ENCODE measurements at places on chromosomes 7 and 10.

DNA sequence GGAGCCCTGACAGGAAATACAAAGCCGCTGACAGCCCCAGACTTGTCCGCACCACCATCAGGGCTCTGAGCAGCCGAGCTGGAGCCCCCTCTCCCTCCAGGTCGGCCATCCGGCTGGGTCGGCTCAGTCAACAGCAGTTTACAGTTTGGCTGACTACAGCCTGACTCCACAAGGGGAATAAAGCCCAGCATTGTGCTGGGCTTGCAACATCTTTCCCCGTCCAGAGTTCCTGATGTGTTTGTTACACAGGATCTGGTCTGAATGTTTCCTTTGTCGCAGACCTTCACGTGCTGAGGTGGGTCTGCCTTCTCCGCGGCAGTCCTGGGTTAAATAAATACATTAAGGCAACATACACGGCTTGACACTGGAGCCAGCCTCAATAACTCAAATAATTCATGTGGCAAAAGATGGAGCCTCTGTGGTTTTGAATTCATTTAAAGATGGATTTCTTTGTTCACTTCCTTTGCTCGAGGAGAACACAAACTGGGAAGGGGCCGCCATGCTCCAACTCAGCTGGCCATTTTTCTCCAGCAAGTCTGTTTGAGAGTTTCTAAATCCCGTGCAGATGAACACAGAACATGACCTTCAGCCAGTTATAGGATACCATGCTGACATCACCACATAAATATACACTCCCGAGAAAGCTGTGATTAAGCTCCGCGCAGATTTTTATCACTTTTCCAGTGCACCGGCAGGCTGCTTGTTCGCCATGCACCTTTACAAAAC lies 192.1 kb downstream of the WDR11 start:
- no peak for DNase-seq

GRCh38 chr7:6268023-6268900 lies 4.2 kb downstream of the CYTH3 start:
- DNase-seq: no peak

DNA sequence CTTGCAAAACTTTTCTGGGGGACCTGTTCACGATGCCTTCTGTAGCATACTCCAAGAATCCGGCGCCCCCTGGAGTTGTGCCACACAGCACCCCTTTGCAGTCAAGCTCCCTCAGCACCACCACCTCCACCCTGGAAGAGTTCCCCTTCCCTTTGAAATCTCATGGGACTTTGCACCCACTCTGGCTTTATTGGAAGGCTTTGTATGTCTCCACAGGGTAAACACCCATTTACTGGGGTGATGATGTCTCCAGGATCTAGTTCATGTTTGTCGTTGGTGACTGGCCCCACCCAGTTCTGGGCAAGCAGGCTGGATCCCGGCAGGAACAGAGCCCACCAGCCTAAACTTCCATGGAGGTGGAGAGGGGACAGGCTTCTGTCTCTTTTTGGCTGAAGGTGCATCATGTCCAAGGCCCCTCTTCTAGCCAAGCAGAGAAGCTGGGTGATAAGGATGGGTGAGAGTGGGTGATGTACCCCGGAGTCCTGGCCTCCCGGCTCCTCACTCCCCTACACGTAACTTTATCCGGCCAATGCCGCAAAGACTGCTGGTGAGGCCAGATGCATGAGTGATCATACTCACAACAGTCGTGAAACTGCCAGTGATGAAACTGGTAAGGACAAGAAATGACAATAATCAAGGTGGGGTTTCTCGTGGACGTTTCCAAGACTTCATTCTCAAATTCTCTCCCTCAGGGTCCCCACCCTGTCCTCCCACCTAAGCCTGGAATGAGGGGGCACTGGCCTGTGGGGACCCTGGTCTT lies 695 bp upstream of the CLDN4 start:
- DNase-seq: no peak

DNA sequence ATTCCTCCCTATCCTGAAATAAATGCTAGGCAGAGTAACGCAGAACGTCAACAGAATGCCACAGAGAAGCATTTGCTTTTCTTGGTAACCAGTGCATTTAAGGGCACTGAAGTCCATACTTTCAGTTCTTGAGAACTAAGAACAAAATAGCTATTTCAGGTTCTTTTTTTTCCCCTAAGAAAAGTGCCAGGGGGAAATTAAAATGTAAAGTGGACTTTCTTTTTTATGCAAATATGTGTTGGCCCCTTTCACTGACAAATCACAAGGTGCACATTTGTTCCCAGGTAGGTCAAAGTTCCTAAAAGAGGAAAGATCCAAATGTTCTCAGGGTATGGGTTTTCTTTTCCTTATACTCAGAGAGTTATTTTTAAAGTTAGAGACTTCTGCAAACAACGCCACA lies 151.5 kb downstream of the HPSE2 start:
- no peak for DNase-seq

DNA sequence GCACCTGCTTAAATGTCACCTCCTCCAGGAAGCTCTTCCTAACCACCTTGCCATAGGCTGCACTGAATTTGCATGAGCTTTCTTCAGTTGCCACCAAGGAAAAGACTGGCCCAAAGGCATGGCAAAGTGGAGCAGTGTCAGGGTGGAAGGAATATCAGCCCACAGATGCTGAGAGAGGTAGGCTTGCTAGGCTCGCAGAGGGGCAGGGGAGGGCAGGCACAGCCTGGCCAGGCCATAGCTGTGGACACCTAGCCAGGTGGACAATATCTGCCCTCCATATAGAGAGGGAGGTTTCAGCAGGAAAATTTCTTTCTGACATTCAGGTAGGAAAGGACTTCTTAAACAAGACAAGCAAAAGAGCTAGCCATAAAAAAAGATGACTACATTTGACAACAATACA lies 166.3 kb downstream of the GRID1 start:
- DNase-seq: no peak

DNA sequence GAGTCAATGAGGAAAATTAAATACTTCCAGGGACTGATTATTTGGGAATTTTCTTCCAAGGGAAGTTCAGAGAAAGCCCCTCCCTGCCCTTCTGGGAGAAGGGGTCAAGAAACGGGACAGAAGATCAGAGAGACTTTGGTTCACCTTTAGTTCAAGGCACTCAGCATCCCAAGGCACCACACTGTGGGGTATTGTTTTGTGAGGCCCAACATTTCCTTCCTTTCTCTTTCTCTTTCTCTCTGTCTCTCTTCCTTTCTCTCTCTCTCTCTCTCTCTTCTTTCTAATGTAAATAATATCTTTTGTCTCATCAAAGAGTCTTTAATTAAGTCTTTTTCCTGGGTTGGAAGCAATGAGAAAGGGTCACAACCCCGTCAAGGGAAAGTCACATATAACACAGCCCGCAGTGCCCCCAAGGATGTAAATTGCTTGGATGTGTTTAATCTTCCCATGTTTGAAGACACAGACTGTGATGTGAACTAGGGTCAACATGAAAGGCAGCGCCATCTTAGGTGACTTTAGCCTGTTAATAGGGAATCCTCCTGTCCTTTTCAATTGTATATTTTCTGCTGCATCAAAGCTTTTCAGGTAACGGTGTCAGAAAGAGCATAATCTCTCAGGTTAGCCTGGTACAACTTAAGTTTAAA lies 983.3 kb upstream of the C7orf33 start:
- no peak for DNase-seq

DNA sequence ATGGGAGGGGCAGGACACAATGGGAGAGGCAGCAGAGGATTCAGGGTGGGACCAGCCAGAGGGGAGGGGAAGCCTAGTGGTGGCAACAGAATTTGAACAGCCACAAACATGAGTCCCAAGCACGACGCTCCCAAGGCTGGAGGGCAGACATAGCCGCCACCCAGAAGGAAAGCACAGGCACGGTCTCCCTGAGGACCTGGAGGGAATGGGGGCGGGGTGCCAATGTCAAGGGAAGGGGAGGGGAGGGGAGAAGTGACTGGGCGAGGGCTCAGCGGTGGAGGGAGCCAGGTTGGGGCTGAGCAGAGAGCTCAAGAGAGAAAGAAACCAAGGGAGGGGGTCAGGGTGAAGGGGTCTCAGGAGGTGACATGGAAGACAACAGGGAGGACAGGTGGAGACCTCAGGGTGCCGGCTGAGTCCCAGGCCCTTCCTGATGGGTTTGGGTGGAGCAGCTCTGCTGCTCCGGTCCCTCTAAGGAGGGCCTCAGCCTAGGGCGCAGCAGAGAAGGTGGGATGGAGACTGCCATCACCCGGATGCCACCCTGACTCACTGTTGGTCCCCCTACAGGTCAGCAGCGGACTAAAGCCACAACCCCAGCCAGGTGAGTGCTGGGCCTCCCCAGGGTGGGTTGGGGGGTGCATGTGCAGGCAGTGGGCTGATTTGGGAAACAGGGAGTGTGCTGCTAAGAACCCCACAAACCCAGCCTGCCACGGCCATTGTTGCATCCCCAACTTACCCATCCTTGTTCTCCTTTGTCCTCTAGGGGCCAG lies 24.2 kb downstream of the PILRA start:
- no peak for DNase-seq

- no peak for DNase-seq
These were observed 135.2 kb upstream of the GDF10 start for GRCh38 chr10:47164800-47165128.

- DNase-seq: no peak
These were observed 20.3 kb upstream of the PCBD1 start for GRCh38 chr10:70908406-70909296.

- no peak for DNase-seq
These were observed 105.2 kb downstream of the THSD7A start for GRCh38 chr7:11726794-11727155.

DNA sequence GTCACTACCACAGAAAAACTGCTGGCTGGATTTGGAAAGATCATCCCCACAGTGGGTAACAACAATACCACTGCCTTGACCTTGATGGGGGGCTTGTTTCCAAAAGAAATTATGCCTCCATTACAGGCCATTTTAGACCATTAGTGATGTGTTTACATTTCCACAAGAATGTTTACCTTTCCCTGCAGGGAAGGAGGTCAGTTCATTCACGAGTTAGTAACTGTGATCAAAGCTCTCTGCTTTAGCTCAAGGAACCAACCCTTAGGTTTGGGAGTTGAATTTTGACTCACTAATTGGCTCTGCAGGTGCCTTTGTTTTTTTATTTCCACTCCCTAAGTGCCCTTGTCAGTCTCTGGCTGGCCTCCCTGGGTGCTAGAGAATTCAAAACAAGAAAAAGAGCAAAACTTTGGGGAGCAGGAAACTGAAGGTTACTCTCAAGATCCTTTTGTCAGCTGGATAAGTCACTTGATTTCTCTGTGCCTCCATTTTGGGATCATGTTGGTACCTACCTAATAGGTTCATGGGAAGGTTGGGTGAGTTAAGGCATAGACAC lies 41.1 kb upstream of the NUPR2 start:
- no peak for DNase-seq

GRCh38 chr10:112843623-112844022 lies 106.4 kb upstream of the TCF7L2 start:
- DNase-seq: no peak

DNA sequence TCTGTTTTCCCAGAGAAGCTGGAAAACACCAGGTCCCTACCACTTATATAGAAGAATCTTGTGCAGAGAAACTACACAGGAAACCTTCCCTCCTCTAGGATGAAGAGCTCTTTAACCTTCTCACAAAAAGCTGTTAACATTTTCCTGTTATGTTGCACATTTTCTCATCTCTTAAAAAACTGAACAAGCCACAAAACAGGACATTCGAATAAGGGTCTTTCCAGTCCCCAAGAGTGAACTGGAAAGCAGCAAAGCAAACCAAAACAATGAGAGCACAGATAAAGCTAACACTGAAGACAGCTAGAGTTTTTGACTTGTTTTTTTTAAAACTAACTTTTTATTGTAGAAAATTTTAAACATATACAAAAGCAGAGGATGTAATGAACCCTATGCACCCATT lies 82.7 kb downstream of the RNF216 start:
- no peak for DNase-seq

DNA sequence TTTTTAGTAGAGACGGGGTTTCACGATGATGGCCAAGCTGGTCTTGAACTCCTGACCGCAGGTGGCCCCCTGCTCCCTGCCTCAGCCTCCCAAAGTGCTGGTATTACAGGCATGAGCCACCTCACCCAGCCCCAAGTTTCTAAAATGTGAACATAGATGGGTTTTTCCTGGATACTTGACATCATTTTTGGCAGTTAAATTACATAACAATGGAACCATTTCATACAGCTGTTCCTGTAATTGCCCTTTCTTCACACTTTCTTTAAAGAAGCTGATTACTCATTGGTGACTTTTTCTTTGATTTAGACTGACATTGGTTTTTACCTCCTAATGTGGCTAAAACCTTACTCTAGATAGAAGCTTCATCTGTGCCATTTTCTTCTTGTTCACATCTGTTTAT lies 5.9 kb downstream of the ZKSCAN1 start:
- DNase-seq: no peak

DNA sequence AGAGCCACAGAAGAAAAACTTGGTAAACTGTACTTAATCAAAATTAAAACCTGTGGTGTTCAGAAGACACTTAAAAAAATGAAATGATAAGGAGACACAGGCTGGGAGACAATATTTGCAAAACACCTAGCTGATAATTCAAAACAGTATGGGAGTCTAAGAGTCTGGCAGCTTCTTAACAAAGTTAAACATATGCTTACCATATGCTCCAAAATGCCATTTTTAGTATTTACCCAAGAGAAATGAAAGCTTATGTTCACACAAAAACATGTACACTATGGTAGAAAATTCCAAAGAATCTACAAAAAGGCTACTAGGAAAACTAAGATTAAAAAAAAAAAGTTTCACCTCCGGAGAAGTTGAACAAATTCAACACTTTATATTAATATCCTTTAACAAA lies 48.6 kb downstream of the ITGB1 start:
- DNase-seq: no peak

DNA sequence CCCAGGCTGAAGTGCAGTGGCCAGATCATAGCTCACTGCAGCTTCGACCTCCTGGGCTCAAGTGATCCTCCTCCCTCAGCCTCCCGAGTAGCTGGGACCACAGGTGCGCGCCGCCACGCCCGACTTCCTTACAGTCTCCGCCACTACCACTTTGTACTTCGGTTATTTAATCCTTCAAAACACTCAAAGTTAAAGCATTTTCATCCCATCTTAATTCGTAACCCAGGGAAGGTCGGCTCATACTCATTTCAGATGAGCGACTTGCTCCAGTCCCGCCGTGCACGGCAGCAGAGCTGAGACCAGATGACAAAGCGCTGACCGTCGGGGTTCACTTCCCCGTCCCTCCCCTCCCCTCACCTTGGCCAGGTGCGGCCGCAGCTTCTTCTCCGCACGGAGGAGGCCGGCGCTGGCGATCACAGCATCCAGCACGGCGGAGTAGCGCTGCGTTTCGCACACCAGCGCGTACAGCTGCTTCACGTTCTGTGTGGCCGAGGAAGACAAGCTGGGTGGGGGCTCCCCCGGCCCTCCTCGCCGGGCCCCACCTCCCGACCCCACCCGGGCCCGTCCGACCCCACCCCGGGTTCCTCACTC lies 457 bp downstream of the NSUN5 start:
- DNase-seq: no peak

DNA sequence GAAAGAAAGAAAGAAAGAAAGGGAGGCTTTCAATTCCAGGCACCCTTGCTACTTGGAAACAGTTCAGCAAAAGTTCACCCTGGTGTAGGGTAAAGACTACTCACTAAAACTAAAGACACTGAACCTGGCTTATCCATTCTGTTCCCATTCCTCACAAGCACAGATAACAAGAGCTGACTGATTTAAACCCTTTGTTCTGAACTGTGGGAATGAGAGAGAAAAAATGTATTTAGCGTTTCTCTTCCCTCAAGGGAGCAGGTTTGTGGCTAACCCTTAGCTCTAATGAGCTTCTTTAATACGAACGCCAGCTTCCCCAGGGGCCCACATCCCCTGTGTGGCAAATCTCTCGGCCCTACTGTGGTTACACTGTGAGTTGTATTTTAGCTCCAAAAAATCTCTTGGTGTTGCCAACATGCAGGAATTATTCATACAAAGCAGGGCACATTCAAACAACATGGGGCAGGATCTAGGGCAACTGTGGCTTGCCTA lies 23.3 kb downstream of the PRTFDC1 start:
- no peak for DNase-seq

- no peak for DNase-seq
These were observed 46.2 kb downstream of the SEM1 start for GRCh38 chr7:96663457-96663856.

All from activated T-helper 1 cell treated with anti-CD3 and anti-CD28 coated beads, Interleukin-2, amount 50 U/mL, for 16 hours (primary cell).